K562 (cell line): ENCODE measurements at places on chromosomes 6 and 20. TPM values are rescaled to one million over a fixed set of nuclear protein-coding genes. Genes with fewer than 3 reads are reported as not detected.

Gene MAP7
- total RNA-seq: 6.1 and 7.4 TPM in 2 replicates

Gene NRSN1
- not detected in 2 replicates for total RNA-seq

DNA sequence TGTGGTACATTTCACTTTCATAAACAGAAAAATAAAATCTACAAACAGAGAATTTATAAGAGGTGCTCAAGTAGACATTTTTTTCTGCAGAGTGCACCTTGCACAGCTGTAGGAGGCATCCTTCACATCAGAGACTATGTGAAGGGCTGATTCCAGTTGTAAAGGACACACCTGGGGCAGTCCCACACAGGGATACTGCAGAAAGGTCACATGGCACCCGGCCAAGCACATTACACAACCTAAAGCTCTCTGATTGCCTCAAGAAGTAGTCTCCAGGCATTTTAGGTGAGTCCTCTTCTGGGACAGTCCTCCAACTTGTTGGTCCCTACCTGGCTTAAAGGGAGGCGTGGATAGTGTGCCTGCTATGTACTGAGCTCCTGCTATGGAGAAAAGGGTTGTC lies 502.9 kb upstream of the NOX3 start:
- no peak for DNase-seq

DNA sequence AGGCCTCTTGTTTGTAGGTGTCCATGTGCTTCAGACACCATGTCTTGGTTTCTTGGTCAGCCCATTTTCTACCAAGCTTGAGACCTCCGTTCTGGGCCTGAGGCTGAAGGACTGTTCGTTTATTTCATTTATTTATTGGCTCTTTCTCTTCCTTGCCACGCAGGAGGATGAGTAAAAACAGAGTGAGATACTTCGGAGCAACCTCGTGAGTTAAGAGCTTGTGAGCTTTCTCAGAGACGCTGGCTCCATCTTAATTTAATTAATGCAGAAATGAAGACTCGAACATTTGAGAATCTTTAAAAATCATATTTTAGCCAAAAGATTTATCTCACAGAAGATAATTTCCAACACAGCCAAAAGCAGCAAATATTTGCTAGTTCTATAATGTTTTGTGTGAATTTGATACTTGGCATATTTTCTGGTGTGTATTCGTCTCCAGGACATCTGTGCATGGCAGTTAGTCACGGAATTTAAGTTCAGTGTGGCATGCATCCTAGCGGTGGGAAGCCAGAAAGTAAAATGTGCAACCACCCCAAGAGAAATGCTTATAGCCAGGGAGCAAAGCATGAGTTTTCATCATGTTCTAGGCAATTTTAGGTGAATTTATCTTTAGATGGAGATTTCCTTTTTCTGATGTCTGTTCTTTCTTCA lies 76.0 kb downstream of the THBS2 start:
- DNase-seq: no peak

DNA sequence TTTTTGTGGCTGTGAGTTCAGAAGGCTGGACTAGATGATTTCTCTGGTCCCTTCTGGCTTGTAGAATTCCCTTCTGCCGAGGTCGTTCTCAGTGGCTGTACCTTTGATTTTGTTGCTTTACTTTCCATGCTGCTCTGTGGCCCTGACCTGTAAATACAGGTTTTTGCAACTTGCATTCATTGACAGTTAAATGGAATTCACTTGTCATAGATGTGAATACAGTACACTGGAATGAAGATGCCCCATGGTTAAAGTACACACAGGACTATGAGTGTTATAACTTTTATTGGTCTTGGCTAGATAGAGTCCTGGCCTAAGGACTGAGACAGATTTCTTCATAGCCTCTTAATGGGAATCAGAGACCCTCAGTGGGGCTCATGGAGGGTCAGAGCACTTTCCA lies 12.9 kb upstream of the EFCAB8 start:
- no peak for DNase-seq

GRCh38 chr20:49747707-49748524 lies 34.2 kb upstream of the B4GALT5 start:
- peak; percentile 67 for DNase-seq

GRCh38 chr20:38144974-38145728 lies 19.9 kb downstream of the TGM2 start:
- DNase-seq: no peak

DNA sequence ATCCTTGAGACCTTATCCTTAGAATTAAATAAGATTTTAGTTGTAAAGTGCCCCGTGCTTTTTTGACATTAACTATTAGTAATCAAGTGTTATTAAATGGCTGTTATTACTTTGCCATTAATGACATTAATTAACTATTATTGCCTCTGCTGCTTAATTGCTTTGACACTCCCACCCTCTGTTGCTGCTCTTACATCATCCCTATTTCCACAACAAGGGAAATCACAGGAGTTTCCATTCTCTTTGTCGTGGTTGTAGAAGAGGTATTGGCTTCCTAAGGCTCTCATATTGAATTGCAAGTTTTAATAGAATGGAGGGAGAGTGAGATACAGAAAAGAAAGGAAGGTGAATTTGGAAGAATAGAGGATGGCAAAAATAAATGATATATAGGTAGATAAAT lies 545.8 kb downstream of the MMUT start:
- no peak for DNase-seq

GRCh38 chr6:53125276-53125675 lies 23.4 kb downstream of the GCM1 start:
- DNase-seq: no peak
